ENCODE measurements at places on chromosomes 2 and 18.

DNA sequence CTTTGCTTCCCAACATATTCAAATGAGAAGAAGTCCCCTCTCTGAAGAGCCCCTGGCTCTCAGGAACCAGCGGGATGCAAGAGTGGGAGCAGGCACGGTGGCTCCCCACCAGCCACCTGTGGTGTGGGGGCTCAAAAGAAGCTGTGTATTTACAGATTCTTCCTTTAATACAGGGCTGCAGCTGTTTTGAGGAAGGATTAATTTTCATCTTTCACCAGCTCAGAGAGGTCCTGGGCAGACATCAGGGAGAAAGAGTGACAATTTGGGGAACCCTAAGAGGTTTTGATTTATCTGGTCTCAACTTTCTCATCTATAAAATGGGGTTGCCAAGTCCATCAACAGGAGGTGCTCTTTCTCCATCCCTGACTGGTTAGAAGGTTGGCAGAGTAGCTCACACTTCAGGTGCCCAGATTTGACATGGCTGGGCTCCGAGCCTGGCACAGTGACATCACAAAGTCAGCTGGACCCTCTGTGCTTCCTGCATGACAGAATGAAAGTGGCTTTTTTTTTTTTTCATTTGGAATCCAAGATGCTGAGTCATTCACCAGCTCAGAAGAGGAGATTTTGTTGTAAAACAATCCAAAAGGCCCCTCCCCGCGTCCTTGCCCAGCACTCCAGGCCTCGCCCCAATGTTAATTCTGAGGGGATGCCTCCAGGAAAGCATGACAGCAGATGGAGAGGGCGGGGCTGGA, 15.5 kb upstream of the SIX2 start:
- peak; percentile 37 for DNase-seq

- no peak for DNase-seq
These were observed 30.5 kb upstream of the ITGA4 start for GRCh38 chr2:181426672-181427071.

GRCh38 chr18:57910817-57911216, 107.7 kb upstream of the ATP8B1 start:
- no peak for DNase-seq

DNA sequence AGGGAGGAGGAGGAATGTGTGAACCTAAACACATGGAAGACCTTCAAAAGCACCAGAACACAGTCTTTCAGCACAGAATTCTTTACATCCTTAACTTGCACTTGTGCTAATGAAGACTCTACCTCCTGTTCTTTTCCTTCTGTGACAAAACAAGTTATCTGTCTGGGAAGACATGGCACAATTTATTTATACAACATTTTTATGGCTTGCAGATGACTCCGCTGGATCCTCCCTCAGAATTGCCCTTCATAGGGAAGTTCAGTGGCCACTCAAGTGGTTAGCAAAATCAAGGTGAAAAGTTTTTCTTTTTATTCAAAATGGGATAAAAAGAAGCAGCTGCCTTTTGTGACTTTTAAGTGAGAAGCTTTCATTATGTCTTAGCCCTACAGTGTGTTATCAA, 21.4 kb downstream of the BCL2L11 start:
- DNase-seq = no peak

DNA sequence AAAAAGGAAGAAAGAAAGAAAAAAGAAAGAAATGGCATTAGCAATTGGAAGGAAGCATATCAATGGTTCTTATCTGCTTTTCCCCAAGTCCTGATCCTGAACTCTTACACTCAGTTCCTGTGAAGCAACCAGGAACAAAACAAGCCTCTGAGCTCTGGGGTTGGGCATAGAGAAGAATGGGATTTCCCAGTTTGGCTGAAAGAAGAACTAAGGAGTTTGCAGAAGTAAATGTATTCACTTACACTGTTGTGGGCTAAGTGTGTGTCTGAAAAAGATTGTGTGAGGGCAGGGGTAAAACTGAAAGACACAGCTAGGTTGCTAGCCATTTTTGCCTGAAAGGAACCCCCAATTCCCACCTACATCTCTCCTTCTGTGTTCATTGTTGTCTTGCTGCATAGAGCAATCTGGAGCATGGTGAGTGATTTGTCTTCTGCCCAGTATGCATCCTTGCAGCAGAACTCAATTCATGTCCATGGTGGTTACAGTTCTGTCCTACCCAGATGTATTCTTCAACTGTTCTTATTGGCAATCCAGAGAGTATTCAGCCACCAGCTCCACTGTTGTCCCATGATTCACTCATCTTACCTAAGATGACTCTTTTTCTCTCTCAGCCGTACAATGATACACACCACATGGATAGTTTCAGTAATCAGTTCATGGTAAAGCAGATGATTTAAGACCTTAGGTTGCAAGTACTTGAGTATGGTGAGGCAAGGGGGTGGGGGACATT, 348.7 kb downstream of the ARHGAP15 start:
- no peak for DNase-seq
